ENCODE measurements at places on chromosomes 1 and 21.

GRCh38 chr1:69109277-69109676 lies 458.4 kb upstream of the LRRC7 start:
- DNase-seq: no peak

DNA sequence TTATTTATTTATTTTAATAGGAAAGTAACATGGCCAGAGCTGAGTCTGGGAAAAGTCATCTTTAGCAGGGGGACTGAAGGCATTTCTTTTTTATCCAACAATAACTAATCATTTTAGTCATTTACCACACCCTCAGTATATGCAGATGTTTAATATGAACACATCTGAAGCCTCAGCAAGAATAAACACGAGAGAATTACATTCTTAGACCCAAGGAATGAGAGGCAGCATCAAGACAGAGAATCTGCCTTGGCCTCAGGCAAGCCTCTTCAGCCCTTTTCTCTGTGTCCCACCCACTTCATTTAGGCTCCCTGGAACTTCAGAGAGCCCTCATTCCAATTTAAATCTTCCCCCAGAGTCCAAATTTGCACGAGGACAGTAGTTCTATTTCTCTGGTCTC lies 17.0 kb upstream of the IGSF3 start:
- no peak for DNase-seq

DNA sequence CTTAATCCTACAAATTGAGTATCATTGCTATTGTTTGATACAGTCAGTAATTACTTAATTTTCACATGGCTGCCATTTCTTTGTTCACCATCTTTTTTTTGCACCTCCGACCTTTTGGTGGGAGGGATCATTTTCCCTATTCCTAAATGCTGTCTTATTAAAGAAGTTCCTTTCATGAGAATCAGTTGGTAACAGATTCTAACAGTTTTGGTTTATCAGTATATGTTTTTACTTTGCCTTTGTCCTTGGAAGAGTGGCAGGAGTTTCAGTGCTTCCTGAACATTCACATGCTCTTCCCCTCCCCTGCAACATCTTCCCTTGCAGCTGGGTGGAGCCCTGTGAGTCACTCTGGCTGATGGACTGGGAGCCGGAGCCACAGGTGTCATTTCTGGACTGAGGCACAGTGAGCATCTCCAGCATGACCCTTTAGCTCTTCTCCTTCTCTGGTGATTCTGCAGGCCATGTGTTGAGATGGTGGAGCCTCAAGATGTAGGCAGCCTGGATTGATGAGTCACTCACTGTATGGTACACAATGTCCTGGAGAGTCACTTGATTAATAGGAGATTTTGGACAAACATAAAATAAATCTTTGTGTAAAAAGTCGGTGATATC lies 217.7 kb downstream of the URB2 start:
- DNase-seq: peak; percentile 82

- no peak for DNase-seq
These were observed 56.2 kb downstream of the RUNX1 start for GRCh38 chr21:34992736-34993398.

DNA sequence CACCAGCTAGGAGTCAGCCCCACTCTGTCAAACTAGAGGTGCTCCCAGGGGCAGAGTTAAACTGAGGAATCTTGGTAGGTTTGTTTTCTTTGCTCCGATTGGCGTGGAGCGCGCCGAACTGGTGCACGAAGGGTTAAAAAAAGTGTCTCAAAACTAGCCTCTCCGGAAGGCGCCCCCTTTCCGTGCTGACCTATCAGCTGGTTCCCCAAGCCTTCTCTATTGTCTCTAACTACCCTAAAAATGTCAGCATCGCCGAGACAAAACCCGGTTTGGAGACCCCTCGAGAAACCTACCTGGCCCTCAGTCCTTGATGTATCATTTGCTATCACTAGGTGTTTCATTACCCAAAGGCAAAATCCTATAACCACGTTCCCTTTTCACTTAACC lies 2.2 kb downstream of the TGFB2 start:
- no peak for DNase-seq

- no peak for DNase-seq
These were observed 11.3 kb upstream of the CTSE start for GRCh38 chr1:206035027-206035426.

DNA sequence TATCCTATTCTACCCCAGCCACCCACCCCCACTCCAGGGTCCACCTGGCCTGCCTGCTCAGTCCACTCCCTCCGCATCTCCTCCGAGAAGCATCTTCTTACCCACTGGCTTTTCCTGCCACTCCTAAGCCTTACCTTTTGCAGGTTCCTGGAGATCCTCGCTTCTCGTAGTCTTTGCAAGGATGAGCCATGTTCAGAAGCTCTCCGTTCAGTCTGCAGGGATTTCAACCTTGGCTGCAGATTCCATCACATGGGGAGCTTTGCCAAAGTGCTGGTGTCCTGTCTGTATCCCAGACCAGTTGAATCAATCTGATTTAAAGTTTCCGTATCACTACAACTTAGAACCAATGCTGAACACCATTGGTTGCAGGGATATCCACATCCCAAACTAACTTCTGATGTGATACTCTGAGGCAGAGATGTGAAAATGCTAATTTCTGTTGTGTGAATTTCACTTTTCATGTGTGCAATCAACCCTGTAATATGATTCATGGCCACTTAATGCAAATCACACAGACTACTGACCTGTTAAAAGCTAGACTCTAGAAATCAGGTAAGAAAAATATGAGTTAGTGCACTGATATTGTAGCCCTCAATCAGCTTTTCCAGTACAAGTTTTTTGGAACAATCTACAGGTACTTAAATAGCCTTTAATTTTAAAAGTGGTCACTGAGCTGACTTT lies 61.9 kb downstream of the CAPN2 start:
- DNase-seq: no peak

DNA sequence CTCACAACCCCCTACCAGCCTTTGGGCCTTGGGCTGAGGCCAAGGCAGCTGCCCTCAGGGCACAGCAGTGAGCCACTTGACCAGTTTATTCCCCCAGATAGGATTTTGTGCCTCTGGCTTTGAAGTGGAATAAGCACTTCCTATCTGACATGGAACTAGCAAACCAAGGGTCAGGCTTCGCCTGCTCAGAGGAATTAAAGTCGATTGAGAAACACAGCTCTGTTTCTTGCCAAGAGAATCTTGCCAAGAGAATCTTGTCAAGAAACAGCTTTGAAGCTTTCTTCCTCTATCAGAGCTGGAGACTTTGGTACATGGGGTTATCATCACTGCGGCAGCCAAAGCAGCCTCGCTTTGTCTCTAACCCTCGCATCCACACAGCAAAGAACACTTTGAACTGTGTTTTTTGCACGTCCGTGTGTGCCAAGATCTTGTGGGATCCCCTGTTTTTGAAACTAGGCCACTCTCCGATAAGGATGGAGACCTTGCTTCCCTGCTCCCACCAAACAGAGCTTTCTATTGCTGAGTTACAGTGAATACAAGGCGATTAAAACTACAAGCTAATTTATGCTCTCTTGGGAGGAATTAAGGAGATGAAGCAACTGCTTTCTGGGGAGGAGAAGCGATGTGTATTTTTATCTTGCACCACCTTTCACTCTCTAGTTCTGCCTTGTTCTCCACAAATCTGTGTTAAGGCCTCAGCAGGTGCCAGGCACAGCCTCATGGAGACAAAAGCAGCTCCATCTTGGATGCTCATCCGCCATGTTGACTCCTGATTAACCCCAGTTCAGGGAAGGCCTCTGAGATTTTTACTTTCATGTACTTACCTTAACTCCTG lies 67.3 kb downstream of the RHOU start:
- DNase-seq: no peak

- DNase-seq: peak; percentile 98
These were observed 20.7 kb upstream of the MFSD2A start for GRCh38 chr1:39933956-39934941.

- DNase-seq: no peak
These were observed 59.6 kb downstream of the FMN2 start for GRCh38 chr1:240151136-240151735.

DNA sequence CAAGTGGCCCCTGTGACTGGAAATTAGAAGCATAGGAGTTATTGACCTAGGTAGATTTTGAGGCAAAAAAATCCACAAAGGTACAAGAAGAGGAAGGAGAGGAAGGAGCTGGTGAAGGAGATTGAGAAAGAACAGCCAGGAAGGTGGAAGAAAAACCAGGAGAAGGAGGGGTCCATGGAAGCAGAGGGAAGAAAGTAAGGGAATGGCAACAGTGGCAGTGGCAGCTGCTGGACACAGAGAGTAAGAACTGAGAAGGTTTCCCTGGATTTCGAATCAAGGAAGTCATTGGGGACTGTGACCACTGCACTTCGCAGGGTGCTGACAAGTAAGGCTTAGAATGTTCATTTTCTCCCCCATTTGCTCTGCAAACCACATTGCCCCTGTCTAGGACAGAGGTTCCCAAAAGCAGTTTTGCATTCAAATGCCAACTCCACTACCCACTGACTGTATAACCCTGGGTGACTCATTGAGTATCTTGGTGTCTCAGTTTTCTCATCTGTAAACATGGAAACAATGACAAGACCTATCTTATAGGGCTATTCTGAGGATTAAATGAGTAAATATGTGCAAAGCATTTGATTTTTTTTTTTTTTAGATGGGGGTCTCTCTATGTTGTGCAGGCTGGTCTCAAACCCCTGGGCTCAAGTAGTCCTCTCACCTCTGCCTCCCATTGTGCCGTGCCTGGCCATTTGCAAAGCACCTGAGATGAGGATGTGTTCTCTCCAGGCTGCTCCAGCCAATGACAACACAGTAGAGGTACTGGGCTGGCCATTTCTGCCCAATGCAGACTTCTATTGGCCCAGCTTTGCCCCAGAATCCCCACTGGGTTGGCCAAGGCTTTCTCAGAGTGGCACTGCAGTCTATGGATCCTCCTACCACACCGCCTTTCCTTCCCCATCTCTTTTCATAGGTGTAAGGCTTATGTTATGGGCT lies 9.3 kb upstream of the CAPN2 start:
- no peak for DNase-seq

DNA sequence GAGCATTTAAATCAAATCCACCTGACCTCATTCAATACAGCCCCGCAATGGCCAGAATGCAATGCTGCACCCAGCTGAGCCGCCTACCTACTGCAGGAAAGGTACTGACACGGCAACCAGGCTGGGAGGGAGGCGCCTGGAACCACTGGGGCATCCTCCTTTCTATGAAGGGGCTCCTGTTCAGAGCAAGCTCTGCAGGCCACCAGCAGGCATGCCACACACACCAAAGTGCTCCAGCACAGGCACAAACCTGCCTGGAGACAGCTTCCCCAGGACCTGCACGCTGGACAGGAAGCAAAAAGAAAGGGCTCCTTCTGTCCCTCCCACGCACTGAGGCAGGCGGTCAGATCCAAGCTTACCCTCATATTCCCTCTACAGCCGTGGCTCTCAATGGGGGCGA lies 21.2 kb downstream of the CTNNBIP1 start:
- DNase-seq: no peak
